ENCODE measurements at places on chromosomes 11 and 22.

- no peak for DNase-seq
Observed at GRCh38 chr11:7062534-7062933, 26.3 kb upstream of the RBMXL2 start.

GRCh38 chr11:117803896-117804295 is 6.9 kb upstream of the DSCAML1 start:
- DNase-seq = no peak

- no peak for DNase-seq
Observed at GRCh38 chr11:91239359-91239758, 985.3 kb upstream of the FAT3 start.

- DNase-seq = no peak
Observed at GRCh38 chr11:58796333-58796732, 48.2 kb downstream of the GLYATL2 start.

- no peak for DNase-seq
Observed at GRCh38 chr11:29452146-29452545, 564.7 kb downstream of the KCNA4 start.

GRCh38 chr11:21631991-21632390 is 560.9 kb upstream of the ANO5 start:
- no peak for DNase-seq

DNA sequence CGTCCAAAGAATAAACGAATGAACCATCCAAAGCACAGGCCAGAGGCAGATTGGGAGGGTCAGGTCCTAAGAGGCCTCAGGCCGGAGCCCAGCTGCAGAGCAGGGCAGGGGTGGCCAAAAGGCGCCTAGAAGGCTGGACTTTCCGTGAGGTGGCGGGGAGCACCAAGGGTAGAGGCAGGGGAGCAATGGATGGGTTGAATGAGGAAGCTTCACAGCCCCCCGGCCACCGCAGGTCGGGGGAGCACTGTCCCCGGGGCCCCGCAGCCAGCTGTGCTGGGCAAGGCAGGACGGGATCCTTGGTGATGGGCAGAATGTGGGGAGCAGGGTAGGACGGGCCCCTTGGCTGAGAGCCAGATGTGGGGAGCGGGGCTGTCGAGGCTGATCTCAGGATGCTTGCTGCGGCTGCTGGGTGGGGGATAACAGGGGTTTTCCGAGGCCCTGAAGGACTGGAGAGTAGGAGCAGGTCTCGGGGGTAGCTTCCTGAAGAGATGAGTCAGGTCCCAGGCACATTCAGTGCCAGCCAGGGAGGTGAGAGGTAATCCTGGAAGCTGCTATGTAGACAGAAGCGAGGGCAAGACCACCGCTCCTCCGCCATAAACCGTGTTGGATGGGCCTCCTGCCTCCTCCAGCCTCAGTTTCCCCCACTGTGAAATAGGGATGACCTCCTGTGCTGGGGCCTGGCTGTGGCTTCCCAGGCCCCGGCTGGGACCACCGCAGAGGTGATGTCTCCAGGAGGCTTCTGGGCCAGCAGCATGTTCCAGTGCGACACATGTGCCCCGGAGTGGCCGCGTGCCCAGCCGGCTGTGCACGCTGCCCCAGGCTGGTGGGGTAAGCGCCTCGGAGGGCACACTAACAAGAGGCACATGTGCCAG is 34.6 kb upstream of the KCNQ1OT1 start:
- DNase-seq = no peak

DNA sequence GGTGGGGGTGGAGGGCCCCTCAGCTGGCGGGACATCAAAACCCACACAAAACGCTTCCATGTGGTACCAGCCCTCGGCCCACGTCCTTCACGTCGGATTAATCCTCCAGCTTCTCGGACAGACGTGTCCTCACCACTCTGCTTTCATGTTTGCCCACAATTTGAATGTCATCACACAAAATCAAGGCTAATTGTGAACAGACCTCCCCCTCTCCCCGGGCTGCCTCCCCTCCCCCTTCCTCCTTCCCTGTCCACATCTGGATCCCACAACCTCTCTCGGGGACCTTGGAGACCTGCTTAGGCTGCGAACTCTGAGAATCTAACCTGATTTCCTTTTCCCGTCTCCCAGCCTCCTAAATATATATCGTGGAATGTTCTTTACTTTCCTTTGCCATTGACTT is 262.9 kb downstream of the MN1 start:
- DNase-seq = no peak

- no peak for DNase-seq
Observed at GRCh38 chr11:123671534-123671933, 17.1 kb upstream of the SCN3B start.

GRCh38 chr11:65315204-65315865 is 669 bp downstream of the CDC42EP2 start:
- DNase-seq = peak; percentile 25

- DNase-seq = no peak
Observed at GRCh38 chr11:92455210-92455790, 230.7 kb downstream of the FAT3 start.

GRCh38 chr11:69983897-69984438 is 94.1 kb upstream of the ANO1 start:
- DNase-seq = no peak

GRCh38 chr11:64348383-64349024 is 8.5 kb downstream of the CCDC88B start:
- DNase-seq = no peak

- no peak for DNase-seq
Observed at GRCh38 chr22:30582788-30583545, 8.5 kb upstream of the GAL3ST1 start.

DNA sequence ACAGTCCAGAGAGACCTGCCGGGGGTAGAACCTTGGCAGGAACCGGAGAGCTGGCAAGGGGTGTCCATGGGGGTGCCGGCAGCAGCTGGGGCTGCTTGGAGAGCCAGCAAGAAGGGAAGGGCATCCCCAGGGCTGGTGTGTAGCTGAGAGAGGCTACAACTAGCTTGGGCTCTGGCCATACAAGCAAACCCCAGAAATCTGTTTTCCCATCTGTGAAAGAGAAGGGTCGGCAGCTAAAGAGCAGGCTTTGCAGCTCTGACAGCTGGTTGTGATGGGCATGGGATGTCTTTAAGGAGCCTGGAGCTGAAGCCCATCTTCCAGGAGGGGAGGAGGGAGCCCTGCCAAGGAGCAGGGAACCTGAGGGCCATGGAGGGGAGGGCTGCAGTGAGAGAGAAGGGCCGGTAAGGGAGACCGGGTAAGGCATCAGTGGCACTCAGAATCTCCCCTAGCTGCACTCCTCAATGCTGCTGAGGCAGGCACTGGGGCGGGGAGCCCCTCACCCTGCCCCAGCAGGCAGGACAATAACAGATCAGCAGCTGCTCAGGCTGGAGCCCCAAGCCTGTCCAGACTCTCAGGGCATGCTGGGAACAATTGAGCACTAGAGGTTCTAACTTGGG is 3.9 kb downstream of the CHST1 start:
- no peak for DNase-seq

GRCh38 chr22:35299217-35299672 is 449 bp upstream of the TOM1 start:
- DNase-seq = no peak

DNA sequence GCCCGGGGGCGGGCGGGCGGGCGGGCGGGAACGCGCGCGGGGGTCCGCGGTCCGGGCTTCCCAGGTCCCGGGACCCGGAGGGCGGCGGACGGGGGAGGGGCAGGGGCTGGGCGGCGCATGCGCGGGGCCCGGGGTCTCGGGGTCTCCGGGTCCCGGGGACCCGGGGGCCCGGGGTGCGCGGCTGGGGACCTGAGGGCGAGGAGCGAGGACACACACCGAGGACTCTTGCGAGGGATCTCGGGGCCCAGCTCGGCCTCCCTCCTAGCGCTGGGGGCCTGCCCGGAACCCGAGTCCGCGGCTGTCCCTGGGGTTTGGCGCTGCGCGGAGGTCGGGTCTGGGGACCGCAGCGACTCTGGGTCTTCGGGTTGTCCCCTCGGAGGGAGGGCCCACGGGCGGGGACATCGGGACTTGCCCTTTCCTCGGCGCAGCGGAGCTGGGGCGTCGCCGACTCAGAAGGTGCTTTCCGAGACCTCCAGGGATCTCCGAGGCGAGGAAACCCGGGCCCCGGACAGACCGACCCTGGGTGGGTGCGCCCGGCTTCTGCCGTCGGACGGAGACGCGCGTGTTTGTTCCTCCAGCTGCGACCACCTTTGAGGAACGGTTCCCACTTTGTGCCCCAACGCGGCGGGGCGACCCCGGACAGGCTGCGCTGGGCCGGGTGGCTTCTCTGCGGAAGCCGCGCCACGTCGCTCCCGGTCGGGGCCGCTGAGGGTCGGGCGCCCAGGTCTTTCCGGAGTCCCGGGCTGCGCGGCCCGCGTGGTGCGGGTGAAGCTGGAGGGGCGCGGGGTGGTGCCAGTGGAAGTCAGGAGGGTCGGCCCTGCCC is 540 bp downstream of the PPARA start:
- DNase-seq = no peak

Measured in NCI-H187 (cell line).